ENCODE measurements at places on chromosomes 7 and 10.
A peak's percentile ranks its signal among the peaks of the same experiment; 100 is the strongest.

DNA sequence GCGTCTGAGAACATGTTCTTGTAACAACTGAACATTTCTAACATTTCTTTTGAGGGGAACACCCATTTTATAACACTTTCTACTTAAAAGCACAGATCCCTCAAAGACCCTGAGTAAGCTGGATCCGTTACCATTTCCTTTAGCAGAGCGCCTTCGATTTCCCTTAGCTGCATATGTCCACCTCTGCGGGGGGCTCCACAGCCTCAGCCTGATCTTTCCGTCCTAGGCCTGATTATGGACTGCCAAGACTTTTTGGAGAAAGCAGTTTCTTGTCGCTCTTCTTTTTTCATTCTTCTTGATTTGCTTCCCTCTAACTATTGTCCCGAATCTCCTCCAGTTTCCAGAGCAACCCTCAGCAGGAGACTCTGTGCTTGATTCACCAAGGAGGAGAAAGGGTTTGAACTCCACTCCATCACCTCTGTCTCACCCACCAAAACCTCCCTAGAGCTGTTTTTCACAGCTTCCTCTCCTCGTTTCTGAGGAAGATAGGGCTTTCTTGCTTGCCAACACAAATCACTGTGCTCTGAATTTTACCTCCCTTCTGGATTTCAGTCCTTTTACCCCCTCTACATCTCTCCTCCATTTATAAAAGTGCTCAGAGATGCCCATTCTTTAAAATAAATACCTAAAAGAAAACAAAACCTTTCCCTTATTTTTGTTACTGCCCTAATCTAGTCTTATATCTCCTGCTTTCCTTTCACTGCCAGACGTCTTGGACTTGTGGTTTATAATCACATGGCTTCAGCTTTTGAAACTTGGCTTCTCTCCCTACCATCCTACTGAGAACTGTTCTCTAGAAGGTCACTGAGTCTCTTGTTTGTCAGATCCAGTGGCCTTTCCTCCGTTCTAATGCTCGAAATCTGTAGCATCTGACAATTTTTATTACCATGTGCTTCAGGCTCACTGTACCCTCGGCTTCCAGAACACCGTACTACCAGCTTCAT is 30.5 kb upstream of the ZRANB1 start:
- DNase-seq, result no peak

GRCh38 chr7:2996141-2996540 is 47.5 kb downstream of the CARD11 start:
- no peak for DNase-seq

DNA sequence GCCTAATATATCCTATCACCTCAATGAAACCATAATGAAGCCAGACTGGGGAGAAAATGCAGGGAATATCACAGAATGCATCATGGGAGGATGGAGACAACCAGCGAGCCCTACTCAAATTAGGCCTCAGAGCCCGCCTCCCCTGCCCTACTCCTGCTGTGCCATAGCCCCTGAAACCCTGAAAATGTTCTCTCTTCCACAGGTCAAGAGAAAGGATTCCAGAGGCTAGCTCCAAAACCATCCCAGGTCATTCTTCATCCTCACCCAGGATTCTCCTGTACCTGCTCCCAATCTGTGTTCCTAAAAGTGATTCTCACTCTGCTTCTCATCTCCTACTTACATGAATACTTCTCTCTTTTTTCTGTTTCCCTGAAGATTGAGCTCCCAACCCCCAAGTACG is 31.5 kb downstream of the PRSS2 start:
- no peak for DNase-seq

- DNase-seq, result no peak
Observed at GRCh38 chr7:2629746-2630681, 1.8 kb upstream of the TTYH3 start.

DNA sequence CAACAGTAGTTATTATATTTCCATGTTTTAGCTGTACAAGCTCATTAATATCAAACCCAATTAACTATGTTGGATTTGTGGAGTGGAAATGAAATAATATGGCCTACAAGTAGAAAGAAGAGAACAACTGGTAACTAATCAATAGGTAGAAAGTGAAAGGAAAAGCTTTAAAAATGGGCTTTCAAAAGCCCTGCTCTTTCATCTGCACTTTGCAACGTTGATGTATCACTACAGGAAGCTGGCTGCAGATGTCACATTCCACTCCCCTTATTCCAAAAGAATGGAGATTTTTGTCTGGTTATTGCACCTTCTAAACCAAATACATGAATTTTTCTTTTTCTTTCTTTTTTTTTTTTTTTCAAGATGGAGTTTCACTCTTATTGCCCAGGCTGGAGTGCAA is 11.7 kb upstream of the MKI67 start:
- DNase-seq, result no peak

GRCh38 chr7:79458796-79459195 is 5.3 kb upstream of the MAGI2 start:
- DNase-seq, result no peak

DNA sequence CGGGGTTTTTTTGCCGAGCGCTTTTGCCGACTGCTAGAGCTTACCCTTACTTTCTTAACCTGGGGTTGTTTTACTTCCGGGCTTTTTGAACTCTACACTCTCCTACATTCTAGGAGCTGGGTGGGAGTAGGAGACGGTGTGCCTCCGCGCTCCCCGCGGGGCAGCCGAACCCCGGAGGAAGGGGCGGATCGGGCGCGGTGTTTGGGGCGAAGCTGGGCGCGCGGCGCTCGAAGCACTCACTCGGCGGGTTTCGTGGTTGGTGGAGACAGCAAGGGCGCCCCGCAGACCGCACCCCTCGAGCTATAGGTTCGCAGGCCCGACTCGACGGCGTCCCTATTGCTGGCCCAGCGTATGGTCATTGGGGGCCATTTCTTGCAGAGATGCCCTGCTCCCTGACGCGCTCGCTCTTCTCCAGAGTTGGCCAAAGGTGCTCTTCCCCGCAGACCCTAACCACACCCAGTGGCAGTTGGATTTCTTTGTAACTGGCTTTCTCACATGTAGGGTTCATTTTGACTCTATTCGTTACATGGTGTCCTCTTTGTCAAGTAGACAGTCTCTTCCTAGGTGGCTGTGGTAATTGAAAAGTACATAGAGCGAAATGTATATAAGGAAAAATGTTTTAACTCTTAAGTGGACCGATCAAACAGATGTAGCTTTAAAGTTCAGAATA is 364 bp downstream of the ZNF518A start:
- DNase-seq, result peak; percentile 83

GRCh38 chr10:103661198-103661950 is 167.9 kb downstream of the NEURL1 start:
- peak; percentile 84 for DNase-seq

DNA sequence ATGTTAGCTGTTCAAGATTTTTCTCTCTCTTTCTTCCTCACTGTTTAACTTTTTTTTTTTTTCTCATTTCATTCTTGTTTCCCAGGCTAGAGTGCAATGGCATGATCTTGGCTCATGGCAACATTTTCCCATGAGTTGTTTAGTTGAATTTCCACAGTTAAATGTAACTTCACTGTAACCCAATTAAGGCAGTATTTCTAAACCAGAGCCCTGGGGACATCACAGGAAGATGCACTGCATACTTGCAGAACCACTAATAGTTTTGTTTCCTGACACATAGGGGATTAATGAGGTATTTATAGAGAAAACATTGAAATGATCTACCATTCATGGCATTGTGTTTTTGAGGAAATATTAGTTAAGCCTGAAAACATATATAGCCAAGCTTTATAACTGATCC is 795.6 kb upstream of the GHITM start:
- DNase-seq, result no peak

- no peak for DNase-seq
Observed at GRCh38 chr7:138825049-138825721, 27.2 kb upstream of the ATP6V0A4 start.

- DNase-seq, result no peak
Observed at GRCh38 chr7:33804140-33804660, 101.1 kb upstream of the BMPER start.

GRCh38 chr7:132941428-132941827 is 140.5 kb downstream of the CHCHD3 start:
- DNase-seq, result no peak

DNA sequence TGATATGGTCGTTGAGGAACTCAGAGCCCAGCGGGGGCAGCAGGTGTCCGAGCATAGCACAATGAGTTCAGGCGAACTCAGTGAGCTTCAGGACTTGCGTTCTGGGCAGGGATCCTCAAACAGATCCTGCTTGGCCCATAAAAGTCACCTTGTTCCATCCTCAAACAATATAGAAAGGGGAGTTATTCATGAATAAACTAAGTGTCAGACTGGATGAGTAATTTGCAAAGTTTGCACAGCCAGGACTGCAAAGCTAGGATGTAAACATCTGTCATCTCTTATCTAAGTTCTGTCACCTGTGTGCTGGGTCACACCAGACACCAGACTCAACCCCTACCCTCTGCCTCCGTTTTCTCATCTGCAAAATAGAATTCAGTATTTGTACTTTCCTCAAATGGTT is 58.0 kb upstream of the PFKP start:
- DNase-seq, result no peak

- no peak for DNase-seq
Observed at GRCh38 chr10:101529725-101530553, 58.1 kb downstream of the POLL start.

- DNase-seq, result no peak
Observed at GRCh38 chr7:158356454-158356853, 231.2 kb downstream of the PTPRN2 start.

DNA sequence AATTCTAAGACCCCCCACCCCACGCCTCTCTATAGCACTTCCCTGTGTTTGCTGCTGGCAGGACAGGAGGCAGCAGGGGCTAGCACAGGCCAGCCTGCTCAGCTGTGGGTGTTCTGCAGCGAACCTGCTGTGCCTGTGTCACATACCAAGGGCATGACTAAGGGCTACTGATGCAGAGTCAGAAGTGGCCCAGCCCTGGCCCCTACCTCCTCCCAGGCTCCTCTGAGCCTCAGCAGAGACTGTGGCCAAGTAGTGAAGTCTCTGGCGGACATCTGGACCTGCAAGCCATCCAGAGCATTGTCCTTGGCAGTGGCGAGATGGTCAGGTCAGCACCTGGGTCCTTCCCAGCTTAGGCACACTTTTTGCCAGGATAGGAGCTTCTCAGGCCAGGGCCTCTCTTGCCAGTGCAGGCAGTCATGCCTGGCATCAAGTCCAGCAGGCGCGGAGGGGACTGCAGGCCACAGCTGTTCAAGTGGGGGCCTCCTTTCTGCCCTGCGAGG is 116.3 kb upstream of the RET start:
- peak; percentile 2 for DNase-seq

- DNase-seq, result no peak
Observed at GRCh38 chr7:157476201-157476600, 139.4 kb downstream of the DNAJB6 start.

DNA sequence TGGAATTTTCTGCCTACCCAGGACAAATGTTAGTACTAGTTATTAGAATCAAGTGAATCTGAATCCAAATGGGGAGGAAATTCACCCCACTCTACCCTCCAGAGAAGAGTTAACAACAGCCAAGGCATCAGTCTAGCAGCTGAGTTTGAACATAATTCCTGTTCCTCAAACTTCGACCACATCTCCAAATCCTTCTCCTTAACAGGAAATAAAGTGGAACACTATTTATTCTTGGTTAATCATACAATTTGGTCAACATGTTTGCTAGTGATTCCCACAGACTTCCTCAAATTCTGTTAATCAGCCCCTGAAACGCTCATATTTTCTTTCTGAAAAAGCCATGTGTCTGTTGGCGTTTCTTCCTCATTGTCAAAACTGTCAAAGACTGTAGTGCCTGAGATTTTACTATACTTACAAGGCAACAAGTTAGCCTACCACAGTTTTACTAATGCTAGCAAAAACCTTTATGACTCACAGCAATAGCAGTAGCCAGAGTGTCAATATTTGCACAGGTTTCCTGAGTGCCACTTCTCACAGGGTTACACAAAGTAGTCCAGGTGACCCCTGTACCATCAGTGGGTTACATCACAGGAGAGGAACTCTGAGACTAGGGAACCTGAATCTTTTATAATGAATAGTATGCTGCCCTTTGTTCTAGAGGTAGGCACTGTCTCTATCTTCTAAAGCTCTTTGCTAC is 202.9 kb downstream of the GRM3 start:
- DNase-seq, result no peak

GRCh38 chr7:140972876-140973829 is 41.6 kb downstream of the MRPS33 start:
- DNase-seq, result no peak

GRCh38 chr10:79166312-79166721 is 97.6 kb downstream of the ZMIZ1 start:
- no peak for DNase-seq

GRCh38 chr7:80940539-80941207 is 21.8 kb upstream of the SEMA3C start:
- no peak for DNase-seq

GRCh38 chr7:99229234-99229633 is 21.3 kb upstream of the KPNA7 start:
- DNase-seq, result no peak

DNA sequence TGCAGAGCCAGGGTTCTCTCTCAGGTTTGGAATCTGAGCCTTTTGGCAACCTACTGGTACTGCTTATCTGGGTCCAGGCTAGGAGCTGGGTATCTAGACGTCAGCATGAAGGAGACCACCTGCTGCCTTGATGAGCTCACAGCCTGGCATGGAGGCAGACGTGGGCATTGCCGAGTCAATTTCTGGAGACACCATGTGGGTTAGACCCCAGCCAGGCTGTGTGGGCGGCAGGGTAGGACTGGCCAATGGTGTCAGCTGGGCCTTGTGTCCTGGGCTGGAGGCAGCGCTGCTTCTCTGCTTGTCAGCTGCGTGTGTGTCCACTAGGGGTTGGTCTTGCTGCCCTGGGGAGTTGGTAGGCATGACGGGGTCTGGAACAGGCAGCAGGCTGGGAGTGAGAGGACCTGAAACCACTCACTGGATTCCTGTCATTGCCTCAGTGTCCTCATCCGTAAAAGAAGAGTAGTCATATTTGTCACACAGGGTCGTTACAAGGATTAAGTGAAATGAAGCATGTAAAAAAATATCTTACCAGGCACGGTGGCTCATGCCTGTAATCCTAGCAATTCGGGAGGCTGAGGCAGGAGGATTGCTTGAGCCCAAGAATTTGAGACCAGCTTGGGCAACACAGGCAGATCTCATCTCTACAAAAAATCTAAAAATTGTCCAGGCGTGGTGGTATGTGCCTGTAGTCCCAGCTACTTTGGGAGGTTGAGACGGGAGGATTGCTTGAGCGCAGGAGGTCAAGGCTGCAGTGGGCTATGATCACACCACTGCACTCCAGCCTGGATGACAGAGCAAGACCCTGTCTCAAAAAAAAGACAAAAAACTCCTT is 31.7 kb upstream of the ANKRD2 start:
- no peak for DNase-seq

DNA sequence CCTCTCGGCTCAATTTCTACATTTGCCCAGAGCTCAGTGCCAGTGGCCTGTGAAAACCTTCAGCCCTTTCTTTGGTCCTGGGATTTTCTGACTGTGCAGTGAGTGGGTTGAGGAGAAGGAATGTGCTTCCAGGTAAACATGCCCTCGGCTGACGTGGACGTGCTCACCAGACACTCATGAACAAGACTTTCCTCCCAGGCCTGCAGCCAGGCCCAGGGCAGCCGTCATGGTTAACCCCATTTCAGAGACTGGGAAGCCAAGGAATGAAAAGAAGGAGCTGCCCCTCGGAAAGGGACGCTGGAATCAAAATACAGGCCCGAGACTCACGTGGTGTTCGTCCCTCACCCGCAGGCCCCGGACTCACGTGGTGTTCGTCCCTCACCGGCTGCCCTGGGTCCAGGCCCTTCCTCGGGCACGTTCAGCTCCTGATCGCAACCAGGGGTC is 8.8 kb upstream of the CALML5 start:
- DNase-seq, result no peak

GRCh38 chr10:92142949-92143348 is 147.9 kb downstream of the CPEB3 start:
- DNase-seq, result peak; percentile 35
